ENCODE measurements at places on chromosomes 16 and 17.

- peak; percentile 76 for DNase-seq
Observed at GRCh38 chr17:66548158-66548557, 245.7 kb downstream of the PRKCA start.

DNA sequence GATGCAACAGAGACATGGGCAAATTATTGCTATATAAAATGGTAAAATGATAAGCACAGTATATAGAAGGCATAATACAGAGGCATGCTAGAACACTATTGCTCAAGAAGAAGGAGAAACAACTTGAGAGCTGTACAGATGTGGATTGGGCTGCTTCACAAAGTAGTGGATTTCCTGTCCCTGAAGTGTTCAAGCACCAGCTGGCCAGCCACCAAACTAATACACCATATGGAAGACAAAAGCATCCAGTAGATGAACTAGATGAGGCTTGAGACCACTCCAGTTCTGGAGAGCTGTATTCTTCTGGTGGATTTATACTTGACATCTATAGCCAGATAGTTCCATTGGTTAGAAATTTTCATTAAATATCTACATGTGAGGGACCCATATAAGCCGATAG, 134.1 kb upstream of the GNAO1 start:
- no peak for DNase-seq

DNA sequence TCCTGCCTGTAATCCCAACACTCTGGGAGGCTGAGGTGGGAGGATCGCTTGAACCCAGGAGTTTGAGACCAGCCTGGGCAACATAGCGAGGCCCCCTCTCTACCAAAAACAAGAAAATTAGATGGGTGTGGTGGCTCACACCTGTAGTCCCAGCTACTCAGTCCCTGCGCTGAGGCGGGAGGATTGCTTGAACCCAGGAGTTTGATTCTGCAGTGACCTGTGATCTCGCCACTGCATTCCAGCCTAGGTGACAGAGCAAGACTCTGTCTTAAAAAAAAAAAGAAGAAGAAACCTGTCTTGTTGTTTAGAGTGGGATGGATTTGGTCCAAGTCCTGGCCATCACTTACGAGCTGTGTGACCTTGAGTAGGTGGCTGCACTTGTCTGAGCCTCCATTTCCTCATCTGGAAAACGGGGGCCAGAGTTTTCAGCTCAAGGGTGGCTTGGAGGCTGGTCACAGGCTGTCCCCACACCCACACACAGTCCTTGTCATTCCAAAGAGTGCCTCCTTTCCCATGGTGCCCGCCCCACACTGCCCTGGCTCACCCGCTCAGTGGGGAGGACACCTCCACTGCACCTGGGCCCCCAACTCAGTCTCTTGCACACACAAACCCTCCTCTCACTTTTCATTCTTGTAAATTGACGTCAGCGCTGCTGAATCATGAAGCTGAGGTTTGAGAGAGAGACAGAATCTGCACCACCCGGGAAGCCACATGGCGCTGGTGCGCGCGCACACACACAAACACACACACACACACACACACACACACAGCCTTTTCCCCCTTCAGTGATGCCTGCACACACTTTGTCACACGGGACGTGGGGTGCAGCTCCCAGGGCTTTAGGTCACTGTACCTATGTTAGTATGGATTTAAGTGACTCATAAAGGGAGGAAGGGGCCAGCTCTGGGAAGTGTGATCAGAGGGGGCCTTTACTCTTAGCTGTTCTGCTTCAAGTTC, 4.2 kb downstream of the SOCS1 start:
- DNase-seq: peak; percentile 68

GRCh38 chr17:83057793-83058265, 21.6 kb upstream of the METRNL start:
- DNase-seq: no peak

GRCh38 chr17:78267253-78268073, 36.0 kb downstream of the TMEM235 start:
- DNase-seq: no peak

Data from fibroblast of skin of scalp (primary cell).